ENCODE measurements at places on chromosomes 5 and 9.

DNA sequence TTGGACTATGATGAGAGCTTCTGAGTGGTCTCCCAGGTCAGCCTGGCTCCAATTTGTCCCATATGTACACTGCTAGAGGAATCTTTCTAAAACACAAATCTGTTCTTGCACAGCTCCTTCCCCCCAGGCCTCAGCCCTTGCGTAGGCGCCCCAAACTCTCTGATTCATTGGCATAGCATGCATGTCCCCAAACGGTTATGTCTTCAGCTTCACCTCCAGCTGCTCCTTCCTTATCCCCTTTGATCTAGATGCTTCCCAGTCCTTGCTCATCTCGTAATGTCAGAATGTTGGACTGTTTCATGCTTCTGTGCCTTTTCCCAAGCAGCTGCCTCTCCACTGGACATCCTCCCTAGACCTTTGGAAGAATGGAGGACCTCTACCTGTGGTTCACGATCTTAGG, 60.1 kb upstream of the BASP1 start:
- no peak for DNase-seq

GRCh38 chr5:75395277-75395676, 58.3 kb downstream of the HMGCR start:
- no peak for DNase-seq

DNA sequence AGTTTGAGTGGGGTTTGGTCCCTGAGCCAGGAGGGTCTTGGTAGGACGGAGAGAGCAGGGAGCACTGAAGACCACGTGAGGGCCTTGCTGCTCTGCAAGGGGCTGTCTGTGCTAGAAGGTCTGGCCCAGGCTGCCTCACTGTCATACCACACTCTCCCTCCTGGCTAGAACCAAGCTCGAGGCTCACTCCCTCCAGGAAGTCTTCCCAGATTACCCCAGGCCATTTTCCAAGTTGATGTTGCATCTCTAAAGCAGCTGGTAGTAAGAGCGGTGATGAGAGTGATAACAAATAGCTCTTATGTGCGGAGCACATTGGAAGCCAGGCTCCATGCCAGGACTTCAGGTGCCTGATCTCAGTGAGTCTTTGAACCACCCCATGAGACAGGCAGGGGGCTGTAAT, 6.6 kb downstream of the MYMK start:
- no peak for DNase-seq

DNA sequence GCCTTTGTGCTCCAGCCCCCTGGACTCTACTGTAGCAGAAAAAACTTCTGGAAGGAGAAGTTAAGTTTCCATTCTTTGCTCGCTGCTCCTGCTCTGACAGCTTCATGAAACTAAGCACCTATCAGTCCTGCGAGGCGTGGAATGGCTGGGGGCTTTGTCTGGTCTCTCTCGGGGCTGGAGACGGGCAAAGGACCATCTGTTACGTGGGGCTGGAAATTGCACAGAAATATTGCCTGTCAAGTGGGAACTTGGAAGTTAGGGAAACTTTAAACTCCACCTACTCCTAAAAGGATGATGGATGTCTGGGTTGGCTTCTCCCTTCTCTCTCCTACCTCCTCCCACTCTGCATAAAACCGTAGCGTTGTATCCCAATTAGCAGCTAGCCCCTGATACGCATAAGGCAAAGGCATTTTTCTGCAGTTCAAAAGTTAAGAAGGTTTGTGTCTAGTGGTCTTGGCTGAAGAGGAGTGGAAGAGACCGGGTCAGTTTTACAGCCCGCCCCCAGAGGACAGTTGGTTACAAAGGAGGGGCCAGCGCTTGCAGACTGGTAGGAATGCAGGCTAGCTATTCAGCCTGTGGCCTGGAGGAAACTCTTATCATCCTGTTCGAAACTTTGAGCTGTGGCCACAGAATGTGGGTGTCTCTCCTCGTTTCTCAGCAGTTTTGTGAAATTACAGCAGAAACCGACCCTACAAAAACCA, 1.3 kb downstream of the FBXL7 start:
- DNase-seq, result no peak

- no peak for DNase-seq
Measured at GRCh38 chr9:16147726-16148125, 594.9 kb downstream of the CCDC171 start.

- no peak for DNase-seq
Measured at GRCh38 chr9:8874482-8874881, 1074.9 kb upstream of the DMAC1 start.

All from CD4-positive, alpha-beta T cell treated with Interleukin-21 for 1 hour (primary cell).